Mesenteric fat pad (tissue), 1 donor: ENCODE measurements at places on chromosomes 2 and 18.

GRCh38 chr2:163312713-163313112, 423.1 kb downstream of the FIGN start:
- DNase-seq: no peak

GRCh38 chr18:22489704-22490103, 72.0 kb upstream of the CTAGE1 start:
- no peak for DNase-seq

DNA sequence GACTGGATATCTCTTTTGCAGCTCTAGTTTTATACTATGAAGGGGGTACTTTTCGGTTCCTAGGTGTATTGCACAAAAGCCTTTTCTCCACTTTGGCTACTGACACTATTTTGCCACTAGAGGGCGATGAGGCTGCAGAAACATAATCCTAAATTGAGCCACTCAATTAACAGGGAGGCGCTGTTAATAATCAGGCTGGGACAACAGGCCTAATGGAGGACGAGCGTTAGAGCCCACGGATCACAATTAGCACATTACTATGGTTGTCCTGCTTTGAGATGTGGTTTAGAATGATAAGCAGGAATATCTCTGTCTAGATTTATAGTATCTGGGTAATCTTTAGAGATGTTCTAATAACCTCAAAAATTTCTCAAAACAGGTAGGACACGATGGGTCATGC, 62.2 kb upstream of the PMAIP1 start:
- no peak for DNase-seq

DNA sequence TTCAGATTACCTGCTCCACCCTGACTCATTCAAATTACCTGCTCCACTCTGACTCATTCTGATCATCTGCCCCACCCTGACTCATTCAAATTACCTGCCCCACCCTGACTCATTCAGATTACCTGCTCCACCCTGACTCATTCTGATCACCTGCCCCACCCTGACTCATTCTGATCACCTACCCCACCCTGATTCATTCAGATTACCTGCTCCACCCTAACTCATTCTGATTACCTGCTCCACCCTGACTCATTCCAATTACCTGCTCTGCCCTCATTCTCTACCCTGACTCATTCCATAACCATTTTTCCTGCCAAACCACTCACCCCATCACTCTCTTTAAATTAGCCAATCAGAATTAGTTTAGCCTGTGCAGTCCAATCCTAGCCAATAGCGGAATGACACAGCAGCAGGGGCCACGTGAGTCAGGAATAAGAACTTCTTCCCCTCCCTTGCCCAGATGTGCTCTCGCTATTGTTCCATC, 26.2 kb downstream of the CFAP53 start:
- no peak for DNase-seq

DNA sequence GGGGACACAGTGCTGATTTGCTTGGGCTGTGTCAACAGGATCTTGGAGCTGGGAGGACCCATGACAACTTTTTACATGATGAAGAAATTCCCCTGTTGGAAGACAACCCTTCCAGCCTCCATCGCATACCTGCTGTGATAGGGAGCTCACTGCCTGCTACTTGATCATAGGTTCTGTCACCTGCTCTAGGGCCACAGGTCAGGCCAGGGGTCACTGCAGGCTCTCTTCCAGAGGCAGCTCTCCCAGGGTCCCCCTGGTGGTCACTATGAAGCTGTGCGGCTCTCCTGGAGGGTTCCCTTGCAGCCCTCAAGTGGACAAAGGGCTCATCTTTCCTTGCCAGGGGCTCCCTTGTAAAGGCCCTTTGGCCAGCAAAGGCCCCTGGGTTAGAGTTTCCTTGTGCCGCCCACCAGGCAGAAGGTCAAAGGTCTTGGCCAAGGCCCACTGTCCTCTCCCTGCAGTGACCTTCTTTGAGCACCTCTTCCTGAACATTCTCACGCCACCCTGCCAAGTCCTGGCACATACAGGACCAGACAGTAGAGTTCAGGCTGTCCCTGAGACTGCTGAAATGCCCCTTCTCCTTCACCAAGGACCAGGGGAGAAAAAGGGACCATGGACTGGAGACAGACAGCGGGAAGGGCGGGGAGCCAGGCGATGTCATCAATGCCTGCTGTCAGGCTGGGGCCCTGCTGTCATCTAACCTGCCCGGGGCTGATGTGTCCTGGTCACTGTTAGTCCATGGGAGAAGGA, 345.1 kb downstream of the DYSF start:
- DNase-seq: peak; percentile 81

- no peak for DNase-seq
Measured at GRCh38 chr18:79960921-79961526, 3.4 kb upstream of the HSBP1L1 start.

GRCh38 chr18:80246445-80247392, 595 bp downstream of the PARD6G start:
- DNase-seq: no peak

GRCh38 chr18:22088029-22088428, 81.4 kb upstream of the GATA6 start:
- no peak for DNase-seq

DNA sequence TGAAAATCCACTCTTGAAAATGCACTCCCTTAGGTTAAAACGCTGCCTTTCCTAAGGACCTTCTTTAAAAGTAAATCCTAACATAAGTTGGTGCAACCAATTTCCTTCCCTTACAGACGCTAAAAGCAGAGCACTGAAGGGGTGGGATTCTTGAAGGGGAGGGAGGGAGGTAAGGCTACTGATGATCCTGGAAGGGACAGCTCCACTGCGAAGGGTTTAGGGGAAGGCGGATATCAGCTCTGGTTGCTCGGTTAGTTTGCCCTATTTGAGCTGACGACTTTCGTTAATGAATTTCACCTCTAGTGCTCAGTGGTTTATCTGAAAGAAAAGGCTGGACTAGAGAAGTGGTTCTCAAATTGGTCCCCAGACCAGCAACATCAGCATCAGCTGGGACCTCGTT, 49.7 kb upstream of the SIGLEC15 start:
- no peak for DNase-seq

DNA sequence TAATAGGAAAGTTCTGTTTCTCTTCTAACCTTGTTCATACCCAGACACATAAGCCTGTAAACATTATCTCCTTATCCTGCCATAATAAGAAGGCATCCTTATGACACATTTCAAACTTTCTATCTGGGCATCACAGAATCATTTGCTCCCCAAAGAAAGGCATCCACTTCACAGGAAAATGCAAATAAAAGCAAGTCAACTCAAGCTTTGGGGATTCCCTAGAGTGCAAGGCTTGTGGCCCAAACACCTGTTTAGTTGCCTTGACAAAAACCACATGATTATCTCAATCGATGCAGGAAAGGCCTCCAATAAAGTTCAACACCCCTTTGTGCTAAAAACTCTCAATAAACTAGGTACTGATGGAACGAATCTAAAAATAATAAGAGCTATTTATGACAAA, 195.7 kb upstream of the GALNT5 start:
- DNase-seq: no peak

DNA sequence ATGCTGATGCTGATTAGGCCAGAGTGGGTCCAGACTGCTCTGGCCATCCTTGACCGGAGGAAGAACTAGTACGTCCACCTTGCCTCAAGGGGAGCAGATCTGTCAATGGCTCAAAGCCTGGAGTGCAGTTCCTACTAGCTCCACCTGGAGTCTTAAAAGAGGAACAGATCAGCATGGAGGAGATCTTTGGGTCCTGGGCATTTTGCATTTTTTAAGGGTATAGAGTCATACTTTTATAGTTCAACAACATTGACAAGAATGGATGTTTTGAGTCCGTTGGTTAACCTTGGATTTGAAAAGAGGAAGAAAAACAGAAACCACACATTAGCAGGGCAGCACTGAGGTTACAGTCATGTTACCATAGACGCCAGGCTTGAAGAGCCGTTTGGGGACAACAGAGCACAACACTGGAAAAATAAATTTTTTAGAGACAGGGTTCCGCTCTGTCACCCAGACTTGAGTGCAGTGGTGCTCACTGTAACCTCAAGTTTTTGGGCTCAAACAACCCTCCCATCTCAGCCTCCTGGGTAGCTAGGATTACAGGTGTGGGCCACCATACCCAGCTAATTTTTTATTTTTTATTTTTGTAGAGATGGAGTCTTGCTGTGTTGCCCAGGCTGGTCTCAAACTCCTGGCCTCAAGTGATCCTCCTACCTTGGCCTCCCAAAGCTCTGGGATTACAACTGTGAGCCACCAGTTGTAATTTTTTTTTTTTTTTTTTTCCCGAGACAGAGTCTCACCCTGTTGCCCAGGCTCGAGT, 78.5 kb downstream of the PRKCE start:
- DNase-seq: no peak

GRCh38 chr2:111194835-111195621, 74.3 kb downstream of the BCL2L11 start:
- no peak for DNase-seq

GRCh38 chr2:232890896-232891601, 21.0 kb downstream of the SNORC start:
- DNase-seq: no peak

DNA sequence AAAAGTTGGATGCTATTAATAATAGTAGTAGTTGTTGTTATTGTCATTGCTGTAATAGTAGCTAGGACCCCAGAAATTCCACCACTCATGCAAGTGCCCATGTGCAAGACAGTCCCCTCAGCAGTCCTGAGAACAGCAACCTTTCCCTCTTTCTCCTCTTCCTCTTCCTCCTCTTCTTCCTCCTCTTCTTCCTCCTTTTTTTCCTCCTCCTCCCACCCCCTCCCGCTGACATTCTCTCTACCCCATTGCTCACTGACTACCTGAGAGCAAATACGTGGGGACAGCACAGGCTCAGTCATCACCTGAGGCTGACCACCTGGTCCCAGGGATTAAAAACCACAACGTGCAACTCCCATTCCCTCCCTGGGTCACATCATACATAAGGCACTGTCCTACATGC, 41.8 kb downstream of the SMAD7 start:
- DNase-seq: no peak

GRCh38 chr2:166454006-166454595, 39.9 kb downstream of the SCN7A start:
- no peak for DNase-seq

GRCh38 chr2:207176247-207176646, 10.5 kb upstream of the KLF7 start:
- DNase-seq: no peak

DNA sequence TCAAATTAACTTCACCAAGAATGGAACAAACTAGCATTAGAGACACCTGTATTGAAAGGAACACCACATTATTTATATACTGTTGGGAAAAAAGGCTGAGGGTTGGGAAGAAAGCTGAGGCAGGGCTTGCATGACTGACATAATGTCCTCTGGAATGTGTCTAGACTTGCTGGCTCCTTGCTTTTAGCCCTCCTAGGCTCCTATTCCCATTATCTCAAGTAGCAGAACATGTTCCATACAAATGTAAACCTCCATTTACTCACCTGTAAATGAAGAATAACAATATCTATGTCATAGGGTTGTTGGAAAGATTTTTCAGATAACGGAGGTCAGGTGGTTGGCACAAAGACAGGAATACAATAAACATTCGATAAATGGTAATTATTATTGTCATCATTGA, 976 bp upstream of the ACADL start:
- DNase-seq: no peak

GRCh38 chr18:67301592-67301991, 214.9 kb downstream of the DSEL start:
- DNase-seq: no peak

GRCh38 chr18:9575558-9575957, 38.8 kb downstream of the PPP4R1 start:
- DNase-seq: no peak

DNA sequence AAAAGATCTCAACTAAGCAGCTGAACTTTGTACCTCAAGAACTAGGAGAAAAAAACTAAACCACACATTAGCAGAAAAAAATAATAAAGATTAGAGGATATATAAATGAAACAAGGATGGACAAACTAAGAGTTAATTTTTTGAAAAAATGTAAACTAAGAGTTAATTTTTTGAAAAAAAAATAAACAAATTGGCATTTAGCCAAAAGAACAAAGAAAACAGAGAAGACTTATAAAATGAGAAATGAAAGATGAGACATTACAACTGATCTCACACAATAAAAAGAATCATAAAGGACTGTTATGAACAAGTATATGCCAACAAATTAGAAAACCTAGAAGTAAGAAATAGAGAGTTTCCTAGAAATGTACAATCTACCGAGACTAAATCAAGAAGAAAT, 859.2 kb upstream of the GYPC start:
- DNase-seq: no peak

DNA sequence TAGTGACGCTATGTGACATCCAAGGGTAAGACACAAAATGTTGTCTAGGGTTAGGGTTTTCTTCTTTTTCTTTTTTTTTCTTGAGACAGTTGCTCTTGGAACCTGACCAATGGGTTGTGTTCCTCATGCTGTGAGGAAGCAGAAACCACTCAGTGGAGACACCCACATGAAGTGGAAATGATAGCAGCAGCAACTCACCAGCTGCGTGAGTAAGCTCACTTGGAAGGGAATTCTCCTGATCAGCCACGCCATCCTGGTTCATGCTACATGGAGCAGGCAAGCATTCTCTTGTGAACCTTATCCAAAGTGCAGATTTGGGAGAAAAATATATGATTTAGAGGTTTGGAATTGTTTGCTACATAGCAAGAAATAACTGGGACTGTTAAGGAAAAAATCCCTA, 863.7 kb downstream of the EPHA4 start:
- no peak for DNase-seq

- DNase-seq: no peak
Measured at GRCh38 chr18:9574473-9575115, 39.8 kb downstream of the PPP4R1 start.

DNA sequence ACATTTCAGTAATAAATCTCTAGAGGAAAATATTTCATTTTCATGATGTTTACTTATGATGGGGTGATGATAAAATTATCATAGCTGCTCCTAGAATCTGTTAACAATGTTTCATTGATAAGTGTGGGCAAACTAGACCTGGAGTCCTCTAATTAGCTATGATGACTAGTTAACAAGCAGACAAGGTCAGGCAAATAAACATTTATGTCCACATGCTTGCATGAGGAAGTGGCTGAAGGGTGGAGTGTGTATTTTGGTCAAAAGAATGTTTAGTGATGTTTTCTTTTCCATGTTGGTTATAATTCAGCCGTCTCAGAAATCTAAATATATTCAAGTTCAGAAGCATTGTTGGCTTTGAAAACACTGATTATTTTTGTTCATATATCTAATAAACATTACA, 99.9 kb upstream of the FN1 start:
- DNase-seq: no peak

- no peak for DNase-seq
Measured at GRCh38 chr2:69483024-69483423, 45.8 kb upstream of the NFU1 start.

DNA sequence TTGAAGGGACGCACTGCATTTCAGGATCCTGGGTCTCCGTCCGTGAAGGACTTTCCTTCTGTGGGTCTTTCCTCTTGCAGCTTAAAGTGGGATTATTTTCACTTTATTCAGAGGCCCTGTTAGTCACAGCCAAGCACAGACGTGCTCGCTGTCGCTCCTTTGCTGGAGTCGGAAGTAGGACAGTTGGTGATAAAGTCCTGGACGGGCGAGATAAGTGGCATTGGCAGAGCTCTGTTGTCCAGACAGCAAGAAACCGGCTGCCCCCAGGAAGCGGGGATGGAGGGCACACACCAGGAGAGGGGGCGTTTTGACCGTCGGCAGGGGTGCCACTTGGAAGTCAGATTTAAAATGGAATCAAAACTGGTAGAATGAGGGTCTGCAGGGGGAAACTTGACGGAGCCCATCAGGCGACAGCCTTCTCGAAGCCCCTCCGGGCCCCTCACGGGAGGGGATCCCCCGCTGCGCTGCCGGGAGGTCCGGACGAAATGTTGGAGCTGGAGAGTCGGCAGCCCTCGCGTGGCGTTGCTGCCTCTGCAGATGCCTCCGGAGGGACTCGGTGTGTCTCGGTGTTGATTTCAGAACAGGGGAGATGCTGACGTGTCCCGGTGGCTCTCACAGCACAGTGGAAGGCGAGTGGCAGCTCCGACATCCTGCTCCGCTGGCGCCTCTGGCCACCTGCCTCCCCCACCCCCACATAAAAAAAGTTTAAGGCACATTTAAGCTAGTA, 124.2 kb downstream of the NFATC1 start:
- peak; percentile 90 for DNase-seq
